ENCODE measurements at places on chromosomes 3 and 15.

- DNase-seq, result no peak
These were observed 5.3 kb downstream of the BDH1 start for GRCh38 chr3:197550489-197550888.

GRCh38 chr3:195044411-195044810 lies 226.5 kb downstream of the XXYLT1 start:
- DNase-seq, result no peak

GRCh38 chr15:43515741-43516140 lies 1.7 kb upstream of the MAP1A start:
- DNase-seq, result no peak

DNA sequence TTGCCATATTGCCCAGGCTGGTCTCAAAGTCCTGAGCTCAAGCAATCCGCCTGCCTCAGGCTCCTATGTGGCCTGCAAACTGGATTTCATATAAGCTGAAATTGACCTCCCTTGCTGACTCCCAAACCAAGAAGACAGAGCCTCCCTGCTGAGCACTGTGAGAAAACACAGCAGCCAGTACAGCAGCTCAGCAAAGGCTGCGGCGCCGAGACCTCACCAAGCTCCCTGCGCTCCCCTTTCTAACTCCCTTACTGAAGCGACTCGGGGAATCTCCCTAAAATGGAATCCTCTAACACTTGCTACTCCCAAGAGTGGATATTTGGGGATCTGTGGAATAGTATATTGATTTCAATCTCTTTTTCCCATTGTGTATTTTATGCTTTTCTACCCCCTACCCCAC lies 34.6 kb downstream of the MUC20 start:
- no peak for DNase-seq

DNA sequence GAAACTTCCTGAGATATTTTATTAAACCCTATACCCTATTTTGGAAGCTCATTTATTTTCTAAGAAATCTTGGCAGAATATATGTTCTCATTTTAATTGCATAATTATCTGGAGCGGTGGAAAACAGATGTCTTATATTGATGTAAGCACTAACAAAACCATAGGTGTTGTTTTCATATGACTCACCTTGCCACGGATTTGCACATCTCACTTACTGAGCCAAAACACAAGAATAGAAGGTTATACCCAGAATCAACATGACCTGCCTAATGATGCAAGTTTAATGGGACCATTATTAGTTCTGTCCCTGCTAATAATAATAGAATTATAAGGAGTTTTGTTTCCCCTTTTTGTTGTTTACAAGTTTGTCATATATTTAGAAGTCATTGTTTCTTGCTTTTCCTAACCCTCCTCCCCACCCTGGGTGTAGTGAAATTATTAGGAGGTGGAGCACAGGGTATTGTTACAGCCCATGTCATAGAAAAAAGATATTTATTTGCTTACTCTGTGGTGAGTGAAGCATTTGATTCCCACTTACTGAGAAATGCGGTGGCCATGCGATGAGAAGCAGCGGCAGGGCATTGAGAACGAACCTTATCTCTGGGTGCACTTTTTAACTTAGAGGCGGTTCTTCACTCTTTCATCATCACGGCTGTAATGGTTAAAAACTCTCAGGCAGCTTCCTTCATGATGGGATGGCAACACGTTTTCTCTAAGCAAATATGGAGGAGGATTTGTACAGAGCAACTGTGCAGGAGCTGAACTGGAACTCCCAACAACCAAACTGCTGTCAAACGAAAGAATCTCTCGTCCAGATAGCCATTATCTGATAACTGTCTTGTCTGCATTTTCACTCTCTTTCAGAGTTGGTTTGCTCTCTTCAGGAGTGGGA lies 521 bp downstream of the IL5RA start:
- no peak for DNase-seq
